RWPE1 (cell line): ENCODE measurements at places on chromosomes 12 and 14.

DNA sequence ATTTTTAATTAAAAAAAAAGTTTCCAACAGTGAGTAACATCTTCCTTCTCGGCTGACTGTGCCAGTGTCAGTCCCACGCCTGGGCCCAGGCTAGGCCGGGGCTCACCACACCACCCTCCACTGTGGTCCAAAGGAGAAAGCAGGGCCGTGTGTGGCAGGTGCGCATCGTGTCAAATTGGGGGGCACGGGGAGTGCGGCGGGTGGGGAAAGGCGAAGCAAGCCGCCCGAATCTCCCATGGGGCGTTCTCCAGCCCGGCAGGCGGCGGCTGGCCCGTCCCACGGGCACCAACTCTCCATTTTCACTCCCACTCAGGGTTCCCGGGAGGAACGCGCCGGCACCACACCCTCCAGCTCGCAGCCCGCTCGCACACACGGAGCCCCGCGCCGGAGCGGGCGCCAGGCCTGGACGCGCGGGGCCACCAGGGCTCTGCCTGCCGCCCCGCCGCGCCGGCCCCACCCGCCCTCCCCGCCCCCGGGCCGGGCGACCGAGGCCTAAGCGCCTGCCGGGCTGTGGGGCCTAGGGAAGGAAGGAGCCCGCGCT lies 604 bp downstream of the EEA1 start:
- DNase-seq: no peak

DNA sequence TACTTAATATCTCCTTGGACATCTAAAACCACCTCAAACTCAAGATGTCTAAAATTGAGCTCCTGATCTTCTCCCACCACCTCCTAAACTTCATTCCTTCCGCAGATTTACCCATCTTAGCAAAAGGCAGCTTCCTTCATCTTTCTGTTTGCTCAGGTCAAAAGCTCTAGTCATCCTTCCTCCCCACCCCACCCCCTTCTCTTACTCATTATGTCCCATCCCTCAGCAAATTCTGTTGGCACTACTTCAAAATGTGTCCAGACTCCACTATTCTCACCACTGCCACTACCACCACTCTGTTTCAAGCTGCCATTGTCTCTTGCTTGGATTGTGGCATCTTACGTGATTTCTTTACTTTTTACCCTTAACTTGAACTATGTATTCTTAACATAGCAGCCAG lies 59.2 kb upstream of the ZDHHC17 start:
- DNase-seq: no peak

GRCh38 chr14:26738571-26738970 lies 140.7 kb upstream of the NOVA1 start:
- DNase-seq: no peak

DNA sequence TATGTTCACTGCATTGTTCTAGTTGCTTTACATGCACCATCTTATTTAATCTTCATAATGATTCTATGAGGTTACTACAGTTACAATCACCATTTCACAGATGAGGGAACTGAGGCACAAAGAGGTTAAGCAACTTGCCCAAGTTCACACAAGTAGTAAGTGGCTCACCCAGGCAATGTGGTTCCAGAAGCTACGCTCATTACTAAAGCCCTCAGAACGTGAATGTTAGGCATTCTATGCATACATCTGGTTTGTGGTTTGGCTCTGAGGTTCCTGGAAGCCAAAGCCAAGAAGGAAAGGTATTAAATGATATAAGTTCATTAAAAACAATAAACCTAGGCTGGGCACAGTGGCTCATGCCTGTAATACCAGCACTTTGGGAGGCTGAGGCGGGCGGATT lies 14.4 kb upstream of the VRTN start:
- DNase-seq: no peak

DNA sequence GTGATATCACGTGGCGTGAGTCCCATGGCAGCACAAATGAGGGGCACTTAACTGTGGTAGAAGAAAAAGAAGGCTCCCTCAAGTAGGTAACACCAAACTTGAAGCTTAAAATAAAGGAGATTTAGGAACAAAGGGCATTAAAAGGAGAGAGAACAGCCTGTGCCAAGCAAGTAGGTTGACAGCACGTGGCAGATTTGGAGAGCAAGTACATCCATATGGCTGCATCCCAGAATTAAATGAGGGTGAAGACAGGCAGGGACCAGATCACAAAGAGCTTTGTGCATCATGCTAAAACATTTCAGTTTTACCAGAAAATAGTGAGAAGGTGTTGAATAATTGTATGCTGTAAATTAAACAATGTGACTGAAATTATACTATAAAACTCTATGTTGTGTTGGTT lies 32.8 kb downstream of the KCNMB4 start:
- no peak for DNase-seq
